ENCODE measurements at places on chromosomes 1 and 21.
A peak's percentile ranks its signal among the peaks of the same experiment; 100 is the strongest.

GRCh38 chr1:116808200-116808847 lies 54.1 kb downstream of the CD2 start:
- no peak for DNase-seq

DNA sequence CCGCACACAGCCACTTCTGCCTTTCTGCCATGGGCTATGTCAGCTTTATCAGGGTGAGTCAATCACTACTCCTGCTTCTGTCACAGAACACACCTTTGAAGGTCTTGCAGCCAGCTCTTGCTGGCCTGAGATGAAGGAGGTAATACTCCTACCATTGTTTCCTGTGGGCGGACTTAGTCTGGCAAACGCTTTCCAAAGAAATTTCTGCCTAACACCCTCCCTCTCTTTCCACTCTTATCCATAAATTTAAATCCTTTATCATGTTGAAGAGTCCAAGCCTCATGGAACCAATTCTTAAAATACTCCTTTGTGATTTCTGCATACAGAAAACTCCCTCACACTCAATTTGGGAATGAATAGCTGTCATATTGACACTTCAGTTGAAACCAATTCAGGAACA lies 633.1 kb upstream of the CHRM3 start:
- DNase-seq = no peak

DNA sequence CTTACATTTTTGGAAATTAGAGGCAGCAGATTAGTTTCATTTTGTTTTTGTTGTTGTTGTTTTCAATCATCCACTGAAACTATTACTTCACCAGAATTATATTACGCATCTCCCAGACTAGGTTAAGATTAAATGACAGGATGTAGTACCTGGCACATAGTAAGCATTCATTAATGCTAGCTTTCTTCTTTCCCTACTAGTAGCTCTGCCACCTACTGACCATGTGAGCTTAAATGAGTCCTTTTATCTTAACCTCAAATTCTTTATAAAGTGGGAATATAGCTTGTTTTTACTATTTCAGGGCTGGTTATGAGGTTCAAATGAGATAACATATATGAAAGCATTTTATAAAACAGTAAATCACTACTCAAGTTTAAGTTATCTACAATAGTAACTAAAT lies 10.2 kb upstream of the ASPM start:
- no peak for DNase-seq

- no peak for DNase-seq
Observed at GRCh38 chr1:206133751-206134415, 16.7 kb upstream of the AVPR1B start.

DNA sequence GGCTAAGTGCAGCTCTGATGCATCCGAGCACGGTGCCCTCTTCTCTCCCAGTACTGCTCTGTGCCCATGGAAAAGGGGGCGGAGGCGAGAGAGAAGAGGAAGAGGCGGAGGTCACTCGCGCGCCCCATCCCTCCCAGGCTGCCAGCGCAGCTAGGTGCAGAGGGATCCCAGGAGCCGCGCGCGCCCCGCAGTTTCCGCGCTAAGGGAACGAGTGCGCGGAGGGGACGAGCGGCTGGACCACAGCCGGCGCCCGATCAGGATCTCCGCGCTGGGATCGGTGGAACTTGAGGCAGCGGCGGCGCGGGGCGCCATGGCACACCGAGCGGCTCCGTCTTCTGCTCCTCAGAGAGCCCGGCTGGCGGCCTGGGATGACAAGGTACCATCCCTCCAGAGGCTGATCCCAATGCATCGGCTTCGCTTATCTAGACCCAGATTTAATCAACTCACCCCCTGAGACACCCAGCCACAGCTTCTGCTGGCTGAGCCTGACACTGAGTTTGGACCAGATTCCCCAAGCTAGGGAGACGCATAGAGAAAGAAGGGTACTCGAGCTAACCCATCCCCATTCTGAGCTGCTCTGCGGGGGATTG lies at the start of gene PTGFR:
TSS of gene PTGFR (plus strand) at position 114 of the 590 bp plus-strand sequence. CDS start 1,770 bp downstream, outside the sequence.
- DNase-seq = no peak

DNA sequence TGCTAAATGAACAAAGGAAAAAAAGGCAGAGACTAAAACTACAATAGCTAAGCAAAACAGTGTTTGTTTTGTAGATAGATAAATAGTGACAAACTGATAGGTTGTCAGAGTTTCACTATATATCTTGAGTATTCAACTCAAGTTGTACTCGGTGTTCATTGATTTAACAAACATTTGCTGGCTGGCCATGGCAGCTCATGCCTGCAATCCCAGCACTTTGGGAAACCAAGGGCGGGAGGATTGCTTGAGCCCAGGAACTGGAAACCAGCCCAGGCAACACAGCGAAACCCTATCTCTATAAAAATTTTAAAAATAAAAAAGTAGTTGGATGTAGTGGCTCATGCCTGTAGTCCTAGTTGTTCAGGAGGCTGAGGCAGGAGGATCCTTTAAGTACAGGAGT lies 17.3 kb downstream of the C1orf185 start:
- no peak for DNase-seq

DNA sequence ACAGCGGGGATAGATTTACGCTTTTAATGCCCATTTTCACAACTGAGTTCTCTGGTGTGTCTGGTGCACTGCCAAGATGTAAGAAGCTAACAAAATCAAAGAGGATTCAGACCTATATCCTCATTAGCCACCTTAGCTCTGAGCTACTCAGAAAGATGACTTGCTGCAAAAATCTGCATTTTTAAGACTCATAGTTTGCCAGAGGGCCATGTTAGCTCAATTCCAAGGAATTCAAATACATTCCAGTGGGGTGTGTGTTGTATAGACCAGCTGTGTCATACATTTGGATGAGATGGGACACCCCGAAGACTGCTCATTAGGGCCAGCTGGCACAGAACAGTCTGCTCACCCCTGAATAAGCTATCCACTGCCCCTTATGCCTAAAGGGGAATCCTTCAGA lies 8.9 kb downstream of the DENND2D start:
- no peak for DNase-seq

- DNase-seq = no peak
Observed at GRCh38 chr1:220166853-220167252, 72.9 kb downstream of the IARS2 start.

- DNase-seq = no peak
Observed at GRCh38 chr1:21939650-21940374, 2.7 kb upstream of the HSPG2 start.

DNA sequence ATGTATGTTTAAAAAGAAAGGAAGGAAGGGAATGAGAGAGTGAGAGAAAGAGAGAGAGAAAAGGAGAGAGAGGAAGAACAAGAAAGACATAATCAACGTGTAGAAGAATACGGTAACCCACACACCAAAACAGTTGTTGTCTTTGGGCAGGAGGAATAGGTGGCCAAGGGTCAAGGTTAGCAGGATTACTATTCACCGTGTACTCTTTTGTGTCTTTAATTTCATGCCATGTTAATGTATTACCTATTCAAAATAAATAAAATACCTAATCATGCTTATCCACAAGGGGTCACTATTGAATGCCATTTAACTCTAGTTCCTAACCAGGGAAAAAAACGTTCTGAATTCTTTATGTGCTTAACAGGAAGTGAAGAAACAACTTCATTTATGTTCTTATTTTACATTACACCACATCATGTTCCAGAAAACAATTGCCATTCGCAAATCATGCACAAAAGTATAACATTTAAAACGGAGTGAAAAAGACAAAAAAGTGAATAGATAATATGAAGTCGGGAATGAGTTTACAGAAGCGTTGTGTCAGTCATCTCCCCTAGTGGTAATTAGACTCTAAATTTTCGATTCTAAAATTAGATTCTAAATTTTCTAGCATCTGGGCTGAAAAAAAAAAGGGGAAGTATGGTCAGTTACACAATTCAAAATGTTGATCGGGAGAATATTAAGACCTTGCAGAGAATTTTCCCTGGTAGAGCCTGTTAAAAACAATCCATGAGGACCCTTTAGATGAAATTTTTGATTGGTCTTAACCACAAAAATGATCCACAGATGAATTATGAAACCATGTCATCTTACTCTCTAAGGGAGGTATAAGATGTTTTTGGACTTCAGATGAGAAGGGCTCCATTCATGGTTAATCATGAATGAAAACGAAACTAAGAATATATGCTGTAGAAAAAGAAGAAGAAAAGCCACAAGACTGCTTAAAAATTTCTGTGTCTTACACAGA lies 700 bp upstream of the KMO start:
- DNase-seq = no peak

DNA sequence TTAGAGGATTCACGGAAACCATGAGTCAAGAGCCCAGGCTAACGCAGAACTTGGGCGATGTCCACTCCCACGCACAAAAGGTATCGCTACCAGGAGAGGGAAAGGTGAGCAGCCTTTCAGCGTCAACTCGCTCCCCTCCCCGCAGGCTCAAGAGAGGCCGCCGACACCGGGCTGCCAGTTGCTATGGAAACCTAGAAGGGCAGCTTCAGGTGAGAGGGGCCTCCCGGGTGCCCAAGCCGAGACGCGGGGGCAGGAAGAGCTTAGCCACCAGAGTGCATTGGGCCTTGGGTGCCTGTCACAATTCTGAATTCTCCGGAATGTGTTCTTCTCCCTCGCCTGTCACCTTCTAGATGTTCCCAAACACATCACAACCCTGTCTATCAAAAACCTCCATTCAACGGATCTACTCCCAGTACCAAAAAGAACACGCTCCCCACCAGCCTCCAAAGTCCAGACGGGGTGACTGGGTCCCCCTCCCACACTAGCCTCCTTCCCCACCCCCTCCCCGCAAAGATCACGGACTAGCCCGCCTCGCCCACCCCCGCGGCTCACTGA lies 694 bp downstream of the MEAF6 start:
- DNase-seq = peak; percentile 6

- DNase-seq = no peak
Observed at GRCh38 chr1:175075572-175076568, 8.2 kb downstream of the TNN start.

- DNase-seq = no peak
Observed at GRCh38 chr1:192601567-192601966, 26.0 kb downstream of the RGS1 start.

DNA sequence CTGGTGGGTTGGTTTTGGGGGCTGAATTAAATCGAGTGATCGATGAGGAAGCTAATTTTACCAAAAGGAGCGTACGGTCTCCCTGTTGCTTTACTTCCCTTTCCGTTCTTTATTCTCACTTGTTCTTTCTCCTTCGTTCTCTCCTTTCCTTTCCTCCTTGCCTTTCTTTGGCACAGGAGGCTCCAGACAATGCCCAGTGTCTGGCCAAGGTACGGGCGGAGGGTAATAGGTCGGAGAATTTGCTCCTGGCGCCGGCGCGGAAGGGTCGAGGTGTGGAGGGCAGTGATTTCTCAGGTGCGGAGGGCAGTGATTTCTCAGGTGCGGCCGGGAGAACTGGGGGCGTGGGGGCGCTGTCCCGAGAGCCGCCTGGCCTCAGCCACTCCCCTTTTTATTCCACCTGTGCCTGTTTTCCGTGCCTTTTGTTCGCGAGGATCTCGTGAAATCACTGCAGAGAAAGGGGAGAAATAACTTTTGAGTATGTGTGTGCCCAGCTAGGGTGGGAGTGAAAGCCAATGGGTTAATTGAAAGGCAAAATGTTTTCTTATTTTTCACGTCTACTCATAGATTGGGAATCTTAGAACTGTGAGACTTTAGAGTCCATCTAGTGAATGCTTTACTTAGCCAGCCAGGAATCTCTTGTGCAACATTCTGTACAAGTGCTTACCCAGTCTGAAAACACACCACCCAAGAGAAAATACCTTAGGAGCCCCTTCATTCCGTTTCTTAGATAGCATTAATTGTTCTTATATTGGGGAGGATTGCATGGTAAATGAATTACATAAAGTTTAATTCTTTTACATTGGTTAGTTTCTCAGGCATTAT lies 1.3 kb downstream of the FNBP1L start:
- DNase-seq = no peak
